ENCODE measurements at places on chromosomes 11 and 22.

GRCh38 chr11:109996060-109996459 lies 97.1 kb upstream of the ZC3H12C start:
- no peak for DNase-seq

DNA sequence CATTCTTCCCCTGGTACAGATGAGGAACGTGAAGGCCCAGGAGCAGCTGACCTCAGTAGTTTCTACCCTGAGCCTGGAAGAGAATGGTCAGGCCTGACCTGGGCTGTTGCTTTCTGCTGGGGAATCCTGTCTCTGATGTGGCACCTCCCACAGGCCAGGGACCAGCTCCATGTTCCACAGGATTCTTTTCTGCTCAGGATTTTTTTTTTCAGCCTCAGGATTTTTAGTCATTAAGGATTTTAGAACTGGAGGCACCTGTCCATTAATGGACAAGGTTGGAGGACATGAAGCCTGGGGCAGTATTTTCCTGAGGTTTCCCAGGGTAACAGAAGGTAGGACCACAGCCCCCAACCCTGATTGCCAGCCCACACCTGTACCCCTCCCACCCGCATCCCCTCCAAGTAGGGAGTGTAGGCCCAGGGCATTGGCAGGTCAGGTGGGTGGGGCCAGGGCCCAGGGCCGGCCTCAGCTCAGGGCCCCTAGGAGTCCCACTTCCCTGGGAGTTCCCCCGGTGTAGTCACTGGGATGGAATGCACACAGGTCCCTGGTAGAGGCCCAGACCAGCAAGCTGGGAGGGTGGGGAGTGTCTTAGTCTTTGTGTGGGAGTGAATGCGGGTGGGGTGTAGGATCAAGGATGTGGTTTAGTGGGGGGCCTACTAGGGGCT lies 16.1 kb downstream of the BIK start:
- peak; percentile 75 for DNase-seq

DNA sequence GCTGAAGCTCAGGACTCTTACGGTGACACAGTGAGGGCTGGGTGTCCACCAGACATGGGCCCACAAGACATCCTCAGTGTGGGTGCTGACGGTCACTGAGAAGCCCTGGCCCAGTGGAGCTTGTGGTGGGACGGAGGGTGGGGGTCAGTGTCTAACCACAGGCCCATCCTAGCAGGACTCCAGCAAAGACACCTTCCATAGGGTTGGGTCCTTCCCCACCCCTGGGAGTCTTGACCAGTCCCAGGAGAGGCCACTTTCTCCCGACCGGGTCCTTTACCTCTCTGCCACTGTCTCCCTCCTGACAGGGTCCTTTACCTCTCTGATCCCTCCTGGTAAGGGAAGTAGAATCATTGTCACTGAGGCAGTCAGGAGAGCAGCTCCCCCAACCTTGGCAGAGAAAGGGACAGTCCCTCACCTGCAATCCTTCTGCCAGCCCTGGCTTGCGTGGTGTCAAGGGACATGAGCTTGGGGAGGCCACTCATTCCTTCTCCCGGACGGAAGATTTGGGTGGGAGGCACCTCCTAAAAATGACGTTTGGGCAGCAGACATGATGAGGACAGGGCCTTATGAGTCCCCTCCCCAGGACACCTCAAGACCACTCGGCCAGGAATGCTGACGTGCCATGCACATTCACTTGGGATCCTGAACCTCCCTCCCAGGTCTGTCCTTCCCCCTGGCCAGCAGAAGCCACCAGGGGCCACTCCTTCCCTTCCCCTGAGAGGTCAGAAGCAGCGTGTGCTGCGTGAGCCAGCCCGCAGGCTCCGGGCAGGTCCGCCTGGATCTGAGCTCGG lies 91.5 kb upstream of the FGF3 start:
- no peak for DNase-seq

DNA sequence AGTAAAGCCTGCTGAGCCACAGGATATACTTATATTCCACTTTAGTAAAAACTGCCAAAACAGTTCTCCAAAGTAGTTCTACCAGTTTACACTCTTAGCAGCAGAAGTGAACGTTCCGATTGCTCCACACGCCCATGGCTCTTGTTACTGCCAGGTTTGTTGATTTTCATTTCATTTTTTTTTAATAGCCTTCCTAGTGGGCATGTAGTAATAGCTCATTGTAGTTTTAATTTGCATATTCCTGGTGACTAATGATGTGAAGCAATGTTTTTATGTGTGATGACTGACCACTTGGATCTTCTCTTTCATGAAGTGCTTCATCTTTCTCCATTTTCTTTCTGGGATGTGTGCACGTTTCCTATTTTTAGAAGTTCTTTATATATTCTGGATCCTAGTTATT lies 4.8 kb upstream of the C11orf97 start:
- no peak for DNase-seq

DNA sequence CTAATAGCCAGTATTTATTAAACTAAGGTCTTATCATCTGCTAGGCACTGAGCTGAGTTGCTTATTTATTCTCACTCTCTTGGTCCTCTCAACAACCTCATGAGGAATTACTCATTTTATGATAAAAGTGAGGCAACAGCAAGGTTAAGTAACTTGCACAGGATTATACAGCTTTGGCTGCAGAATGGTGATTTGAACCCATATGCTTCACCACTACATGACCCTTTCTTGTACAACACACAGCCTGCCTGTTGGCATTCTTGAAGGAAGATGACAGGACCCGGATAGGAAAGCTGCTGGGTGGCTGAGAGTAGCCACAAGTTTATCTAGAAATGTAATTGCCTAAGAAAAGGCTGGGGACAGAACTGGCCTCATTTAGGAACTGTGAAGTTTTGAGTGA lies 5.3 kb upstream of the PARVA start:
- no peak for DNase-seq

DNA sequence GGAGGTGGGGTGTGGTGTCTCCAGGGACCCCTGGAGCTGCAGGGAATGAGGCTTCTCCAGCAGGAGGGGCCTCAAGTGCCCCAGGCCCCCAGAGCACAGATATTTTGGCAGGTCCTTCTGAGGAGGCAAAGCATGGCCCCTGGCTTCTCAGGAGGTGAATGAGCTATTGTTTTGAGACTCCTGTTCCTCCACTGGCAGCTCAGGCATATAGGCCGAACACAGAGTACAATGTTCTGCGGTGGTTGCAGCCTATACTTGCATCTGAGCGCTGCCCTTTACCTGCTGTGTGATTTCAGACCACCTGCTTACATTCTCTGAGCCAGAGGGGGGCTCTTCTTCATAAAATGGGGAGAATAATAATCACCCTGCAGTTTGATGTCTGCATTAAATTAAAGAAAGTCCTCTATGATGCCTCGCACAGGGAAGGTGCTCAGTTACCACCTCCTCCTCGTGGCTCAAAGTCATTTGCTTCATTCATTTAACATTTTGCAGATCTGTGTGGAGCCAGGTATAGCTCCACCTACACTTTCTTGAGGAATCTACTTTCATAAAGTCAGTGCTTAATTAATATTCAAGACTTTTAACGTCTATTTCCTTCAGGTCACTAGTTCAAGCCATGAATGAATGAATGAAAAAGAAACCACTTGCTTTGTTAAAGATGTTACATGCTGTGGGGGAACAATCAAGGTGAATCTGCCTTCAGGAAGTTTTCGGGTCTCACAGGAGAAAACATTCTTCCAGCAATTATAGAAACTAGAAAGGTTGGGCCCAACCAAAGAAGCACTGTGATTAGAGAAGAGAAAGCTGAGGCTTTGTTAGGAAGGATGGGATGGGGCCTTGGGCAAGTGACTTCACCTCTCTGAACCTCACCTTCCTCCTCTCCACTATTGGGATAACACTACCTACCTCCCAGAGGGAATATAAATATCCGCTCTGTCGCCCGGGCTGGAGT lies 68.4 kb downstream of the ADAMTS15 start:
- no peak for DNase-seq

- peak; percentile 94 for DNase-seq
Observed at GRCh38 chr11:2097356-2097997, 41.7 kb downstream of the IGF2 start.

DNA sequence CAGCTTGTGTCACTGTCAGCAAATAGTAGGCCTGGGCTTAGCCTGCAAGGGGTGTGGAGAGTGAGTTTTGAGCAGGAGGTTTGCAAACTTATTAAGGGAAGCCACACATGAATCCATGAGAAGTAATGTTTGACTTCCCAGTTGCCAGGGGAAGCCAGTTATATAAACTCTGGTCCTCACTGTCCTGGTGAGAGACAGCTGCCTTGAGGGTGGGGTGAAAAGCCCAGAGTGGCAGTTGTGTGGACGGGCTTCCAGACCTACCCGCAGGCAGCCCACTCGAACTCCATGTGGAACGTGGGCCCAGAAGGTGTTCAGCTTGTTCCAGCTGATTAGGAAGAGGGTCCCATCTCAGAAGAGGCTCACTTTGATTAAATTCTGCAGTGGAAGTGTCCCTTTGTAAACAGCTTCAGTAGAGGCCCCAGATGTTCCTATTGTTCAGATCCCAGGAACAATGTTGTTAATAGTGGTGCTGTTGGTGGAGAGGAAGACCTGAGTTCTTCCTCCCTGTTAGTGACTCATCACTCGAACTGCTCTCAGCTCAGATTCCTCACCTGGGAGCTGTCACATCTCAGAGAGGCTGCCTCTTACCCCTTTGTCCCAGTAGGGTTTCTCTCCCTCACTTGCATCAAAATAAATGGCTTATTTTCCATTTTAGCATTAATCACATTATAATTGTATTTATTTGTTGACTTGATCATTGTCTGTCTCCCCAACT lies 63.4 kb downstream of the GRAMD1B start:
- DNase-seq, result no peak

DNA sequence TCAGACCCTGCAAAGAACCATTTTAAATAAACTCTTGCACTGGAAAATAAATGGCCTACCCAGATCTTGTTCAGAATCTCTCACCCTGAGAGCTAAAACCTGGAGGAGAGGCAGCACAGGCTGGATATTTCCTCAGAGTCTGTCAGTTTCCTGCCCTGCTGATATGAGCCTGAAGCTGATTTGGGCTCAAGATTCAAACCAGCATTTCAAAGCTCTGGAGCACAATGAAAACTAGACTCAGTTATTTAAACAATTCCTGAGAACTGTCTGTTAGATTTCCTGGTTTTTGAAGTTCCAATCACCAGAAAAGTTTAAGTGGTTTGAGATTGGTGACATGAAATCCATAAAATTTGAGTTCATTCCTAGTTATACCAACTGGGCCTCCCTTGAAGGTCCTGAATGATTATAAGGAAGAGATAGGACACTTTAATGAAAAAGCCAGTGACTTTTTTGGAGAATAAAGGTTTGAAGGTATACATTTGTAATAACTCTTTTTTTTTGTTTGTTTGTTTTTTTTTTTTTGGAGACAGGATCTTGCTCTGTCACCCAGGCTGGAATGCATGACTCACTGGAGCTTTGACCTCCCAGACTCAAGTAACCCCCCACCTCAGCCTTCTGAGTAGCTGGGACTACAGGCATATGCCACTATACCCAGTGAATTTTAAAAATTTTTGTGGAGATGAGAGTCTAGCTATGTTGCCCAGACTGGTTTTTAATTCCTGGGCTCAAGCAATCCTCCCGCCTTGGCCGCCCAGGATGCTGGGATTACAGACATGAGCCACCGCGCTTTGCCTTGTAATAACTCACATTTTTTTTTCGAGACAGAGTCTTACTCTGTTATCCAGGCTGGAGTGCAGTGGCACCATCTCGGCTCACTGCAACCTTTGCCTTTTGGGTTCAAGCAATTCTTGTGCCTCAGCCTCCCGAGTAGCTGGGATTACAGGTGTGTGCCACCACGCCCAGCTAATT lies 8.0 kb upstream of the ESAM start:
- peak; percentile 64 for DNase-seq

DNA sequence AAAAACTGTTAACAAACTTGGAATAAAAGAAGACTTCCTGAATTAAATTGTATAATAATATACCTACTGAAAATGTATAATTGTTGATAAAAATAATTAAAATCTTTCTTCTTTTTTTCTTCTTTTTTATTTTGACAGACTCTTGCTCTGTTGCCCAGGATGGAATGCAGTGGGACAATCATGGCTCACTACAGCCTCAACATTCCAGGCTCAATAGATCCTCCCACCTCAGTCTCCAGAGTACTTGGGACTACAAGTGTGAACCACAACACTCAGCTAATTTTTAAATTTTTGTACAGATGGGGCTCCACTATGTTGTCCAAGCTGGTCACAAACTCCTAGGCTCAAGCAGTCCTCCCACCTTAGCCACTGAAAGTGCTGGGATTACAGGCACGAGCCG lies 1063.8 kb upstream of the CNTN5 start:
- DNase-seq, result no peak

DNA sequence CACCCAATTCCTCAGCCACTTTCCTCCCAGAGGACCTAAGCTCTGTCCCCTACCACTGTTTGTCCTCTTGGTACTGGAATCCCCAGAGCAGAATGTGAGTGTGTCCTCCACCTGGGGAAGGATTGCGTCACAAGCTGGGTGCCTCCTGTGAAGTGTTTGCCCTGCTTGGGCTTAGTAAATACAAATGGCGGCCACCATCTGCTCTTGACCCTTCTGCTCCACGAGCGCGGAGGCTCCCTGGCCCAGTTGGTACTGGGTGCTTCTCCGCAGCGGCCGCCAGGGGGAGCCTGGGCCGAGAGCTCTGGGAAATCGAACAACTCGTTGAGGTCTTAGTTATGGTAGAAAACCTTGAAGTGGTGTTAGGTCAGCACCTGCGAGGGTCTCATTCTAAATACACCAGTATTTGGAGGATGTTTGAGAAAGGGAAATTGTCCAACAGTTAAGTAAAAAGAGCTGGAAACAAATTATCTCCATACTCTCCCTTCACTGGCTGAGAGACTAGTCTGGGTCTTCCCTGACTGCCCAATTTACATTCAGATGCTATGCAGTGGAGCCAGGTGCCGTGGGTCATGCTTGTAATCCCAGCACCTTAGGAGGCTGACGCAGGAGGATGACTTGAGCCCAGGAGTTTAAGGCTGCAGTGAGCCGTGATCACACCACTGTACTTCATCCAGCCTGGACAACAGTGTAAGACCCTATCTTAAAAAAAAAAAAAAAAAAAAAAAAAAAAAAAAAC lies 74.6 kb upstream of the TEAD1 start:
- no peak for DNase-seq

- DNase-seq, result no peak
Observed at GRCh38 chr11:121669422-121669821, 216.7 kb upstream of the SORL1-AS1 start.

- no peak for DNase-seq
Observed at GRCh38 chr22:25845985-25846745, 104.2 kb downstream of the MYO18B start.

GRCh38 chr22:22849640-22850610 lies 37.7 kb upstream of the IGLL5 start:
- no peak for DNase-seq

DNA sequence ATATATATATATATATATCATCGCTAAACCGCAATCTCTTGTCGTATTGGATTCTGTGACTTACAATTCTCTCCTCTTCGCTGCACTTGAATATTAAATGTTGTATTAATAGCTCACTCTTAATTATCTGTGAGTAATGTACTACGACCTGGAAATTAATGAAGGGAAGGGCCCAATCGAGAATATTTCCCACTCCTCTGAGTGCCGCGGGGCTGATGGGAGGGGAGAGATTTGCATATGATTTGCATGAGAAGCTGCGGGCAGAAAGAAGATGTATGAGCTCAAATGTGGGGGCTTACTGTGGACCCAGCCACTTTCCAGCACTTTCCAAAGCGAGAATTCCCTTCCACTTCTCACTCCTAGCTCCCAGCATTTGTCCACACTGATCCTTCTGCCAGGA lies 141.2 kb downstream of the MN1 start:
- DNase-seq, result no peak

- DNase-seq, result no peak
Observed at GRCh38 chr11:104075706-104076105, 39.3 kb downstream of the DDI1 start.

Data from fibroblast of skin of scalp (primary cell).